LNCaP clone FGC (cell line): ENCODE measurements at places on chromosomes 12 and 14.
A peak's percentile ranks its signal among the peaks of the same experiment; 100 is the strongest.

GRCh38 chr12:52682938-52683574, 2.8 kb upstream of the KRT1 start:
- peak; percentile 28 for DNase-seq

DNA sequence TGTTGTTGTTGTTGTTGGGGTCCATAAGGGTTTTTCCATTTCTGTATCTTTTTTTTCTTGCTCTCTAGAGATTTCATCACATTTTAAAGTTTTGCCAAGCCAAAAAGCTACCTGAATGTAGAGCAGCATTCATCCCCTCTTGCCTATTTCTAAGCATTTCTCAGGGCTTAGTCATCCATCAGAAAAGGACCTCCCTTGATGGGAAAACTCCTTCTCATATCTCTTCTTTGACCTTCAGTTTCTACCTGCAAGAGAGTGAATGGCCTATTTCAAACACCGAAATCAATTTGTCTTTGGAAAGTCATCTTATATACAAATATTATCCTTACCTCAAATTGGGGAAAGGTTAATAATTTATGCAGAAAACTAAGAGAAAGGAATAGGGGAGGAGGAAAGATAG, 4.5 kb downstream of the MYBPC1 start:
- no peak for DNase-seq

DNA sequence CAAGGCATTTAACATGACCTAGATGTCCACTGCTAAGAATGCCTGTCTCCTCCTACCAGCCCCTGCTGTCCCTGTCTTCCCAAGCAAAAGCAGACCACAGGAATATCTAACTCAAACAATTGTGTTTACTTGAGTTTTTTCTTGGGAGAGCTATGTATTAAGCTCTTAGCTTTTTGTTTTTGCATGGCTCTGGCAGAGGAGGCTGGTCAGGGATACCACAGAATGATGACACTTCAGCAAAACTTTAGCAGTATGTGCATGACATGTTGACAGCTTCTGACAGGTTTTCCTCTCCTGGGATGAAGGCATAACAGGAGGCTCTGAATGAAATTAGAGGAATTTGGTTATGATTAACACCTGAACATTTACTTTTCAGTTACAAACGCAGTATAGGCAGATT, 6.9 kb downstream of the TMBIM6 start:
- no peak for DNase-seq

GRCh38 chr12:5088586-5089264, 45.0 kb downstream of the KCNA5 start:
- no peak for DNase-seq

GRCh38 chr12:95118788-95119179, 45.4 kb upstream of the NR2C1 start:
- DNase-seq, result no peak

DNA sequence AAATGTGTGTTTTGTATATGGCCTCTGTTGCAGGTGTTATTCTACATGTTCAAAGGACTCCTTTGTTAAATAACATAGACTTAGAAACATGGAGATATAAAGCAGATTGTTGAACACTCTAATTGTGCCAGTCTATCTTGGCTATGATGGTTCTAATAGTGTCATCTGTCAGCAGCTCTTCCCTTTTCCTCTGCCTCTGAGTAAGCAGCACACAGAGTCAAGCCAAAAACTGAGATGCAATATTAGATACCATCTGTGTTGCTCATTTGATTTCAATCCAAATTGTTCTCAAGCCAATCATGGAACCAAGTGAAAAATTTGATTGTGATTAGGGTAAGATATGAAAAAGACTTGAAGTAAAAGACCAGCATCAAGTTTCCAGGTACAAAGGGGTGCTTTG, 871.1 kb upstream of the MGAT4C start:
- DNase-seq, result no peak

DNA sequence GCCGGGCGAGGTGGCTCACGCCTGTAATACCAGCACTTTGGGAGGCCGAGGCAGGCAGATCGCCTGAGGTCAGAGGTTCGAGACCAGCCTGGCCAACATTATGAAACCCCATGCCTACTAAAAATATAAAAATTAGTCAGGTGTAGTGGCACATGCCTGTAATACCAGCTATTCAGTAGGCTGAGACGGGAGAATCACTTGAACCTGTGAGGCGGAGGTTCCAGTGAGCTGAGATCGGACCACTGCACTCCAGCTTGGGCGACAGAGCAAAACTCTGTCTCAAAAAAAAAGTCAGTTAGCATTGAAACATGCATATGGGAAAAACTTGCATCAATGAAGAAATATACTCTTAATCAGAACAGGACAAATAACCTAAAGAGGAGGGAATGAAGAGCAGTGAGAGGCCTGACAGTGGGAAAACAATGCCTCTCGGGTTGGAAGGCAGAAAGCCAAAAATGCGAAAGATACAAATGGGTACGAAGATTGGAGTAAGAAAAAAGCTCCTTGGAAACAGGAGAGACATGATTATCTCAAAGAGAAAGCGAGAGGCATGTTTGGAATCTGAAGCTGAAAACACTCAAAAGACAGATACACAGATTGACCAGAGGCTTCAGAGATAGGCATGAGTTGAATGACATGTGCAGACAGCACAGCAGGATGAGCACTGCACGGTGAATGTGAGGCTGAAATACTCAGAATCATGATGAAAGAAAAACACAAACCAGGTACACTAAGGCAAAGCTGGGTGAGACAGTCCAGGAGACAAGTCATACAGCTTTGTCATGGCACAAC, 30.6 kb downstream of the RESF1 start:
- DNase-seq, result no peak

DNA sequence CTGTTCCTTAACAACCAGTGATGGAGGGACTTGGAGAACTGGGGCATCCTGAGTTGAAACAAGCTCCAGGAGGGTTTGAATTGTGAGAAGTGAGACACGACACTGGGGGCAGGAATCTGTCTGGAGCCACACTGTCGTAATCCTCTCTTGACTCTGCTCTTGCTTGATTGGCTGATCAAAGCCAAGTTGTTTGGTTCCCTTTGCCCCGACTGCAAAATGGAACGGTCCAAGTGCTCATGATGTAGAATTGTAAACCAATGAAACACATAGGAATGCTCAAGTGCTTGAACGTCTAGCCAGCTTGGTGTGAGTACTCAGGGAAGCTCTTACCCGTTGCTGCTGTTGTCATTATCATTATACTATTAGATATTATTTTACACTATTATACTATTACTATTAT, 98.1 kb downstream of the TMEM132C start:
- no peak for DNase-seq

DNA sequence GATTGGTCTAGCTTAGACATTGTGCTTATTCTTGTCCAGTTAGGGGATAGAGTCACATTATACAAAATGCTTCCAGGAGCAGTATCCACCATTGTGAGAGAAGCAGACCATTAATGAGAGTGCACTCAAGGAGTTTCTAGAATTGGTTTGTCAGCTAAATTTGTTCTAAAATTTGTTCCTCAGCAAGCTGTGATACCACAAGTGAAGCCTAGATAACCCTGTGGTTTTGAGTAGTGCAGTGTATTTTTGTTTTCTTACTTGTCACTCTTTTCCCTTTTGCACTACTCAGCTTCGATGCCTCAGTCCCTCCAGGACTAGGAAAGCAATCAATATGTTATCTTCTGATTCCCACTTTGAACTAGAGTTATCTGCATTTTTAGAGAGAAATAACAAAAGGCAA, 42.5 kb upstream of the AKAP6 start:
- DNase-seq, result no peak

DNA sequence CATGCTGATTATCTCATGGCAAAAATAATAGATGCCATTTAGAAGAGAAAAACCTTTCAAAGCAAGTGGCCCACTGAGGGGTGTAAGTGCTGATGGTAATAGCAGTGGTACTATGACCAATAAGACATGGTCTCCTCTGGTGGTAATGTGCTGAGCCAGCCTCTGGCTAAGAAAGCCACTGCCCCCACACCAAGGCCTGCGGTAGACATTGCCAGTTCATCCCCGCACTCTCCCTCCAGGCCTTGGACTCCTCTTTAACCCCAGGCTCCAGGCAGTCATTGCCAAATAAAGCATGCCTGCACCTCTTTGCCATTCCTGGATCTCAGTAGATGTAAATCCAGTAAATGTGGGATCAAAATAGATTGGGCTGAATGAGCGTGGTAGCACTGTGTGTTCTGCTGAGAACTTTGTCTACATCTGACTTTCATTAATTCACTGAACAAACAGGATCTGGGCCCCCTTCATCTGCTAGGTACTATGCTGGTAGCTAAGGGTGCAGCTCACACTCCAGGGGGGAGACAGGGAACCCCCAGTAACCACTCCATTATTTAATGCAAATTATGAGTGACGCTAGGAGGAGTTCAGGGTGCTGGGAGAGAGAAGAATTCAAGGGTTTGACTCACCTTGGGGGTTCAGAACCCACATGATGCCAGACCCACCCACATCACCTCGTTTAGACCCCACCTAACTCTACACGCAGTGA, 89.3 kb downstream of the BCL11B start:
- no peak for DNase-seq

- no peak for DNase-seq
Measured at GRCh38 chr12:75834591-75834990, 197.0 kb downstream of the PHLDA1 start.

- DNase-seq, result no peak
Measured at GRCh38 chr12:109056891-109057290, 4.5 kb downstream of the USP30 start.

GRCh38 chr14:48963231-48963790, 622.9 kb downstream of the RPS29 start:
- DNase-seq, result no peak

DNA sequence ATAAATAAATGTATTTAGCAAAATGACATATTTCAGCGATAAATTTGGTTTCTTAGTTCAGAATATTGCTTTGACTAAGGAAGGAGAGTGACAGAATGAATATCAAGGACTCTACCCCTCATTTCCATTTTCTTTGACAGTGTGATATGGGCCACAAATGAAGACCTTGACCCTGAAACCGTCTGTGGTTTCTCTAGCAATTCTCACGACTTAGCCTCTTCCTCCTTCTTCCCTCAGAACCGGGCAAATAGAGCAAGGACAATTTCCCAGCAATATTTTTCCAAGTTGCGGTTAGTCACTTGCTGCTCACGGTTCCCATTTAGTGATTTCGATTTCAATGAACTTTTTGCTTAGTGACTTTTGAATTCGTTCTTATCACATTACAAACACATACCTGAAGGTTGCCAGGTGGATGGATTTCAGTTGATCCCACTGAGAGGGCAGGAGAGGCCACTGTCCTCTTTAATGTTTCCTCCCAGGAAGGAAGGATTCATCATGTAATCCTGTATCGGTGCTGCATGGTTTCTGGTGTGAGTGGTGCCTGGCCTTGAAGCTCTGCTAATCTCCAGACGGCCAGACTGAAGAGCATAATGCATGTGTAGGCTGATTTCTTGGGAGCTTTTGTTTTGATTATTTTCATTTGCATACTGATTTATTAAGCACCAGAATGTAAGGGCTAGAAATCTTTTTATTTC, 77.6 kb downstream of the CHST11 start:
- DNase-seq, result no peak

DNA sequence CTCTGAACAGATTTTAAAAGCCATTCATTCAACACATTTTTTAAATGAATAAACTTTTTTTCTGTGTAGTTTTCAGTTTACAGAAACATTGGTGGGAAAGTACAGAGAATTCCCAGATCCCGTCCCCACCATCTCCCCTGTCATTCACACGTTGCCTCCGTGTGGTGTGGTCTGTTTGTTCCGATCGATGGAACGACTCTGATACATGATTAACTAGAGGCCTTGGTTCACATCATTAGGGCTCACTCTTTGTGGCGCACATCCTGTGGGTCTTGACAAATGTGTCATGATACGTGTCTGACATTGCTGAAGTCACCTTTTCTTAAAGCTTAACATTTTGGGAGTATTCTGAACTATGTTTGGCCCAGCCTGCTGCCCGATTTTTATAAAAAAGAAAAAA, 18.5 kb downstream of the MEG3 start:
- no peak for DNase-seq

- peak; percentile 63 for DNase-seq
Measured at GRCh38 chr12:52655720-52656124, 3.7 kb upstream of the KRT2 start.

DNA sequence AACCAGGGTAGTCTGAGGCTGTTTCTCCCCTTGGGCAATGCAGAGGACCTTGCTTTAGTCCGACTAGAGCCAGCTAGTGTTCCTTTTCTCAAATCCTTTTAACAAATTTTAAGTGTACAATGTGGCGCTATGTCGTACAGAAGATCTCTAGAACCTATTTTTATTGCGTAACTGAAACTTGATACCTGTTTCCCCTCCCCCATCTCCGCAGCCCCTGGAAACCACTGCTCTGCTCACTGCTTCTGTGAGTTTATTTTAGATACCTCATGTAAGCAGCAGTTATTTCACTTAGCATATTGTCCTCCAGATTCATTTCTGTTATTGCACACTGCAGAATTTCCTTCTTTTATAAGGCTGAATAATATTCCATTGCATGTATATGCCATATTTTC, 1092.3 kb downstream of the AACS start:
- no peak for DNase-seq

DNA sequence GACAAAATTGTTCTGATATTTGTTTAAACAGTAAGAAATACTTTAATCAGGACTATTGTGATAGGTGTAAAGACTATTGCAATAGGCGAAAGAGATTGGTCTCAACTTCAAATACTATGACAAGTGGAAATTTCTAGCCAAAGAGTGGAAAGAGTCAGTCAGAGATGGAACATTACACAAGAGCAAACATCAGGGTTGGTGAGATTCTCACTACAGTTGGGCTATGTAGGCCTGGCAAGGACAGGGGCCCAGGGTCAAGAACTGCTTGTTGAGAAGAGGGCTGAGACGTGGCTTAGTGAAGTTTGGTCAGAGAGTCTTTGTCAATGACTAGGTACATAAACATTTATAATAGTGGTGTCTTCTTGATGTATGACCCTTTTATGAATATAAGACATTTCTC, 19.4 kb downstream of the CAND1 start:
- no peak for DNase-seq

DNA sequence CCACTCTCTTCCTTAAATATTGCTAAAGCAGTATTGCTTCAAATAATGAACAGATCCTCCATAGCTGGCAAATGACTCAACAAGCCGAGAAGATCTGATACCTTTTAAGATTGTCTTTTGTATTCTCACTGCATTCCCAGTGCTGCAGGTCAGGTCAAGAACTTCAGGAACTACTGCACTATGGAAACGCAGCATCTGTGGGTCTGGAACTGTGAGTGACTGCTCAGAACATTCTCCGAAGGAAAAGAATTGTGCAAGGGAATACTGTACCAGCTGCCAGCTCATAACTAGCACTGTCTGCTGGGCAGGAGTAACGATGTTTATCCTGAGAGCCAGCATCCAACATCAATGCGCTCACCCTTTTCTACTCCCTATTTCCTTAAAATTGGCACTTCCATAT, 348.0 kb upstream of the SOX5 start:
- DNase-seq, result no peak

GRCh38 chr14:96268431-96269358, 12.7 kb downstream of the BDKRB1 start:
- DNase-seq, result no peak

DNA sequence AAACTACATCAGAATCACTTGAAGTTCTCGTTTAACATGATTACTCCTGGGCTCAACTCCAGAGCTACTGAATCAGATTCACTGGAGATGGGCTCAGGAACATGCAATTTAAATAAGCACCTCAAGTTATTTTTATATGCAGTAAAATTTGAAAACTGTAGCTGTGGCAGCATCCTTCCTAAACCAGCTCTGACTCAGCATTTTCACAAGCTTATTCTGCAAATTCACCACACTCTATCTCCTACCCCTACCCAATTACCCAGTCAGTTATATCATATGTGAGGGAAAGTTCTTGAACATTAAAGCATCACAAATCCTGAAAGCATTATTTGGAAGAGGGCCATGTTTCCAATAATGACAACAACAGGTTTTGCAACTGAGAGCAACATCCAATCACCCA, 24.2 kb upstream of the LRRC9 start:
- no peak for DNase-seq

- peak; percentile 83 for DNase-seq
Measured at GRCh38 chr14:87312169-87312893, 680.7 kb downstream of the GALC start.
